Kidney epithelial cell (primary cell): ENCODE measurements at places on chromosomes 3 and 15. TPM values are rescaled to one million over a fixed set of nuclear protein-coding genes. Genes with fewer than 3 reads are reported as not detected.
A peak's percentile ranks its signal among the peaks of the same experiment; 100 is the strongest.

- no peak for DNase-seq
Observed at GRCh38 chr3:191236646-191237045, 37.6 kb downstream of the OSTN start.

- DNase-seq: no peak
Observed at GRCh38 chr15:69838994-69839393, 258.7 kb downstream of the TLE3 start.

DNA sequence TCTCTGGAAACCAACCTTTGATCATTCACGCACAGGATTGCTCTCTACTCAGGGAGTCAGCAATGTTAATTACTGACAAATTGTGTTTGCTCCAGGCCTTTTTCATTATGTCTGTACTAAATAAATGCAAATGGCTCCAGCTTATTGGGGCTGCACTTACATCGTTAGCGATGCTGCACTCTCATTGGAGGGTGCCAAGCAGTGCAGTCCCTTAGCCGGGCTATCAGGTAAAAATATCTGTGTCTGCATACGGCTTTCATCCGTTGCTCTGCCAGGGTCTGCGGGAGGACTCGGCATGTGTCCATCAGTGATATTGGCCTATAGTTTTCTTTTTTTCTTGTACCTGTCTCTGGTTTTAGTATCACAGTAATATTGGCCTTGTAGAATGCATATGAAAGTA lies 471.5 kb upstream of the CADM2 start:
- DNase-seq: no peak

- no peak for DNase-seq
Observed at GRCh38 chr3:53830944-53831343, 15.3 kb downstream of the CHDH start.

- no peak for DNase-seq
Observed at GRCh38 chr15:26771578-26772153, 1.2 kb downstream of the GABRB3 start.

- DNase-seq: no peak
Observed at GRCh38 chr3:28651159-28651558, 302.5 kb upstream of the AZI2 start.

GRCh38 chr3:50423543-50423942 lies 64.2 kb upstream of the TMEM115 start:
- no peak for DNase-seq

- DNase-seq: no peak
Observed at GRCh38 chr15:68868296-68868695, 47.6 kb upstream of the ANP32A start.

GRCh38 chr3:50208677-50209344 lies 3.7 kb downstream of the SLC38A3 start:
- DNase-seq: no peak

DNA sequence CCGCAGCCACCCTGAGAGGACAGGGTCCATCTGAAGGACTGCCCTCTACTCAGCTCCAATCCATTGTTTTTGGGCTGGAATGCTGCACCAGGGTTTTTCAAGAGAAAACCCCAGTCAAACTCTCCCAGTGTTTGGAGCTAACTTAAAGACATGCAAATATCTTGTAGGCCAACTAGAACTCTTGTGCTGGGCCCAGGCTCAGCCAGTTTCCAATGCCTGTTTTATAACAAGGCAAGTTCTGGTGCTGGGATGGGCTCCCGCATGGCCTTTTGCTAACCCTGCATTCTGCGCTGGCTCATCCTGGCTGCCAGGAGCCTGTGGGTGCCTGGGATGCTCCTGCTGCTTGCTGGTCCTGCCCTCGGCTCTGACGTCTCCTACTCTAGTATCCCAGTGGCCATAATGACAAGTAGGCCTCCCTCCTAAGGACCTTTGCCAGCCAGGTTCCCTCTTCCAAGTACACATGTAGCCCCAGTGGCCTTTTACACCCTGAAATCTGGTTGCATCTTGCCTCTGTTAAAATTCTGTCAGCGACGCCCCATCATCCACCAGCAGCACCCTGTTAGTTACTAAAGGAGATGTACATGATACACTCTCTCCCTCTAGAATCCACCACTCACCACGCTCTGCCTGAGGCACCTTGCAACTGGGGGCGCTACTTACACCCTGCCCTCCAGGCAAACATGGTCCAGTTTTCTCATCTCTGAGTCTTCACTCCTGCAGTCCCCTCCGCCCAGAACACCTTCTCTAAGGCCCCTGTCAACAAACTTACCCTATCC lies 30.5 kb upstream of the RAB6B start:
- DNase-seq: no peak

GRCh38 chr3:159451067-159451466 lies 537.6 kb upstream of the IL12A start:
- DNase-seq: no peak

DNA sequence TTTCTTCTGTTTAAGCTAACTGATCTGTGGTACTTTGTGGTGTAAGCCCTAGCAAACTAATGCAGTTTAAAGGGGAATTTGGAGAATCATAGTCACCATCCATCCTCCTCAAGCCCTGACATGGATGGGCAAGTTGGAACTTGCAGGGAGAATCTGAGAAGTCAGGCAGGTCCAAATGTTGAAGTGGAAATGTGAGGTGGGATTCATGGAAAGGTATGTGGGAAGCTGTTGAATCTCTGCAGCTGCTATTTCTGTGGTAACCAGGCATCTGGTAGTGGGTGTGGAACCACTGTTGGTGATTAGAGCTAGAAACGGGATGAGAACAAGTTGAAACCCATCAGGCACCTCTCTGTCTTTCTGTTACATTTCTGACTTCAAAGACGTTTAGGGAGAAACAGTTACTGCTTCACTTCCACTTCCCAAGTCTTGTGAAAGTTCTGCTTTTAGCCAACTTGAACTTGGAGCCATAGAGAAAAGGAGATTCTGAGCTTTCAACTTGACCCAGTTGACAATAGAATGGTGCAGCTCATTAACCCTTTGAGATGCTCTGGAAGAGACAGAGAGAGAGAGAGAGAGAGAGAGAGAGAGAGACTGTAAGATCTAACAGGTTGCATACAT lies 38.1 kb upstream of the NMNAT3 start:
- DNase-seq: no peak

GRCh38 chr15:35757361-35757760 lies 211.4 kb upstream of the DPH6 start:
- no peak for DNase-seq

DNA sequence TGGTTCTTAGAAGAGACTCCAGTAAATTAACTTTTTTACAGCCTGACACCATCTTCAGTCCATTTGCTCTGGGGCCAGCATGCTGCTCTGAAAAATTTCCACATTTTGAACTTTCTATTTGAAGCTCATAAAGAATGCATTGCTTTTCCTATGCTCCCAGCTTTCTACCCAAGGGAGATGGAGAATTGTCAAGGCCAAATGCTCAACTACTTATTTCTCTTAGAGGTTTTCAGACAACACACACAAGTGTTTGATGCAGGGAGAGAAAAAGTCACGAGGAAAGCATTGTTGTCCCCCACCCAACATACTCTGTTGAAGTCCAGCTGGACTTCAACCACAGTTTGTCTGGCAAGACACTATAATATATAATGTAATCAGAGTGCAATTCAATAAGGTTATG lies 100.3 kb upstream of the CADPS start:
- DNase-seq: no peak

GRCh38 chr3:54817628-54818027 lies 110.2 kb downstream of the LRTM1 start:
- DNase-seq: no peak

- no peak for DNase-seq
Observed at GRCh38 chr3:188309437-188310269, 155.7 kb downstream of the LPP start.

DNA sequence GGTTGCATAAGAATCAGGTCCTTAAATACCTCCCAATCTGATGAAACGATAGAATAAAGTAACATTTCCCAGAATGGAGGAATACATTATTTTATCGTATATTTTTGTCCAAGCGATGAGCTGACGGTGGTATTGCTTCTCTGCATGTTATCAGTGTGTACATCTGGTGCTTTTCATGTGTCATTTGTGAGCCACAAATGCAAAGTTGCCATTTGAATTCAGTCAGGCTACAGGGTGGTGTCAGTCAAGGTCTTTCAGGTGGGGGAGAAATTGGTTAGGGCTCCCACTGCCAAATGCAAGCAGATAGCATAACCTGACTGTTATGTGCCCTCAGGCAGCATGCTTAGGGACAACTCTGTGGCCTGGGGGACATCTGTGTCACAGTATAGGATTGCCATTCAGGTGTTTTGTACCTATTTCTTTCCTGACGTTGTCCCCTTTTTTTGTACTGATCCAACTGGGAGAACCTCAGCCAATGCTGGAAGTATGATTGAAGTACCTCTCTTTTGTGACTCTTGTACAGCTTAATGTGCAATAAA lies 26.5 kb upstream of the TIMP4 start:
- DNase-seq: no peak

DNA sequence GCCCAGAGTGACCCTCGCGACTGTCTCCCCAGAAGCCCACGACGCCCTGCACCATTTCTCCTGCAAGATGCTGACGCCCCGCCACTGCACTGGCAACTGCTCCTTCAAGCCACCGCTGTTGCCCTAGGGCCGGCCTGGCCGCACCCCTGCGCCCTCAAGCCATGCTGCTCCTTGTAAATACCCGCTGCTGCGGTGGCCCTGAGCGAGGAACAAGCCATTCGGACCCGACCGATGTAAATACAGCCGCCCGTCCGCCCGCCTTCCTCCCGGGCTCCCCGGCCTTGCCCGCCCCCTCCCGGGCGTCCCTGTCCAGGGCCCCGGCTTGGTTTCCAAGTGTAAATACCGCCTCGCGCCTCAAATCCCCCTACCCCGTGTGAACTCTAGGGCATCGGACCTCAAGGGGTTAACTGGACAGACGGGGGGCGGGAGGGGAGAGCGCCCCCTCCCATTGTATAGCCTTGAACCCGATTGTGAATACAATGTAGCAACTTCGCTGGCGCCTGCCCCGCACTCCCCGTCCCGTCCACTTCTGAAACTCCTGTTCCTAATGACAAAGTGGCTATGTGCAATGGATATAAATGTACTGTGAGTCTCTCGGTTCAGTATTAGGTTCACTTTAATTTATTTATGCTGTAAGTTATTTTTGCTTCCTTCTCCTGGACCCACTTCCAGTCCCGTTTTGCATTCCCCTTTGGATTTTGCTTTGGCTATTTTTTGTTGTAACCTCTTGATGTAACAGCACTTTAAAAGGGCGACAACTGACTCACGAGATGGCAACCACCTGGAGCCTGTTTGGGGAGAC lies 5.9 kb downstream of the RNU6-1 start:
- DNase-seq: no peak

DNA sequence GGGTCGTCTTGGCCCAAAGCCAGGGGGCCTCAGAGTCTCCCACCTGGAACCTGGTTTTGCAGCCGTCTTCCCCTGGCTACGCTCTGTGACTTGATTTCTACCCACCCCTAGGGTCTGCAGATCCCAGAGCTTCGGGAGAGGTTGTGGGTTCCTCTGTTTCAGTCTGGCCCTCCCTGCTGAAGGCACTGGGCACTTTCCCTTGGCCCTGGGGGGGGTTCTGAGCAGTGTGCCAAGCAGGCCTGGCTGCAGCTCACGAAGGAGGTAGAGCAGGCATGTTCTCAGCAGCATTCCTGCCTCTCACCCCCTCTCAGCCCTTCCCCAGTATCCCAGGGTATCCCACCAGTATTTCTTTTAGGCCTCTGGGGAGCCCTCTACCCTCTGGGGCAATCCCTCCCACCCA lies 99.0 kb downstream of the TMEM266 start:
- DNase-seq: no peak

- no peak for DNase-seq
Observed at GRCh38 chr3:12955651-12956315, 114.4 kb upstream of the RPL32 start.

DNA sequence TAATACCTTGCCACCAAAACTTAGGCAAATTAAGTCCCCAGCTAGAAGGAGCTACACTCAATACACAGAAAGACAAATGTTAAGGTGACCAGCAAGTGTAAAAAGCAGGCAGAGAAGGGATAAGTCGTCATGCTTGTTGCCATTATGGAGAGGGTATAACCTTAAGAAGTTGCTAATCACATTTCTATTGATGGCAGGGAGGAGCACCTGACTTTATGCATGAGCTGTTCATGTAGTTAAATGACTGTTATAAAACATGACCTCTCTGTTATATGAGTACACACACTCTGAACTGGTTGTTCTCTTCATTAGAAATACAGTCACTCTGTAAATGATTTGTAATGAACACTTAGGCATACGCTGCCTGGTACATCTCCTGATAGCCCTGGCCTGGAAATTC lies 6.6 kb upstream of the CCNL1 start:
- peak; percentile 61 for DNase-seq

DNA sequence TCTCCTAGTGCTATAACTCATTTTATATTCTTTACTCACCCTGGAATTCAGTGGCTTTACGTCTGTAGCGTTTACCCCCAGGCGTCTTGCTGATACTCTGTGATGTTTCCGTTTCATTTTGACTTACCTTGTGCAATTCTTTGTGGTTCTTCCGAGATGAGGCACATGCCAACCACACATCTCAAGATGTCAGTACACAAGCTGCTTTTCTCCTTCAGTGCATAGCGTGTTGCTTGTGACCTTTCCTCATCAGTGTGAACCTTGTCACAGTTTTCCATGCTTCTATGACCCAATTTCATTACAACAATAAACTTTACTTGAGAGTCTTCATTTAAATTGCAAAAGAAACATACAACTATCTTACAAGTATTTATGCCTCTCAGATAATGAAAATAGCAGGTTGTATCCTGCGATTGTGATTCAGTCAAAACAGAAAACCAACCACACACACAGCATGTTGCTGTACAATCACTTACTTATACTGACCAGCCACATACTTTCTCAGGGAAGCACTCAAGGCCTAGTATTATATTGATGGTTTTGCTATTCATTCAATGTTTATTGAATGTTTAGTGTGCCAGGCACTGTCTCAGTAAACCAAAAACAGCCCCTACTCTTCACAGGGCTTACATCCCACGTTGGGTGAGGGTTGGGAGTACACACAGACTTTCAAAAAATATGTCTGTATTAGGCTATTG lies 4.6 kb upstream of the TBL1XR1 start:
- DNase-seq: no peak

- no peak for DNase-seq
Observed at GRCh38 chr3:55728461-55729100, 241.5 kb upstream of the WNT5A start.

- no peak for DNase-seq
Observed at GRCh38 chr15:84810073-84810840, 6.9 kb upstream of the ALPK3 start.

- DNase-seq: no peak
Observed at GRCh38 chr3:154428286-154429206, 1.4 kb downstream of the GPR149 start.

GRCh38 chr15:65217526-65218482 lies 6.5 kb upstream of the CILP start:
- DNase-seq: no peak

The ZKSCAN7 gene
- total RNA-seq: 5.3 and 6.9 TPM in 2 replicates

The CGNL1 gene
- 2.1 and 2.8 TPM in 2 replicates for total RNA-seq

The AGBL1 gene
- total RNA-seq: not detected in 2 replicates

The IL16 gene
- total RNA-seq: not detected in 2 replicates

The ANXA2 gene
- 2,658 and 2,688 TPM in 2 replicates for total RNA-seq

The PLA2G4E gene
- total RNA-seq: not detected in 2 replicates

The ARL6IP5 gene
- total RNA-seq: 74.5 and 86.6 TPM in 2 replicates

The RTP4 gene
- total RNA-seq: 1.2 and 1.5 TPM in 2 replicates

The DUOX1 gene
- total RNA-seq: 4.1 and 6.6 TPM in 2 replicates

The HTR3E gene
- total RNA-seq: not detected in 2 replicates

The CCR4 gene
- not detected in 2 replicates for total RNA-seq

The ETV5 gene
- 33.1 and 43.1 TPM in 2 replicates for total RNA-seq

The CHRM5 gene
- not detected in 2 replicates for total RNA-seq

The TTC14 gene
- 19.7 and 25.5 TPM in 2 replicates for total RNA-seq
